ENCODE measurements at places on chromosomes 2 and 18.

DNA sequence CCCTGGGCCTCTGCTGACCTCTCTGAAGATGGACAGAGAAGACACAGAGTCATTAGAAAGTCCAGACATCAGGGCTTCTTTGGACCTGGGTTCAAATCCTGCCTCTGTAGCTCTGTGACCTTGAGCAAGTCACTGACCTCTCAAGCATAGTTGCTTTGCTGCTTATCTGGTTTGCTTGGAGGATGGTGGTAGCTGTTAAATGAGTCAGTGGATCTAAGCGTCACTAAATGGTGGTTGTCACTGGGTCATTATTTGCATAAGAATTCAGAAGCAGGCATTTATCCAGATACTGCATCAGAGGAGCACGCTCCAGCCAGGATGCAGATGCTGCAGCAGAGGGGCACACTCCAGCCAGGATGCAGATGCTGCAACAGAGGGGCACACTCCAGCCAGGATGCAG lies 229.2 kb downstream of the GLI2 start:
- no peaks in the 10 kb centered on the region for H3K4me1 ChIP-seq
- no peaks in the 10 kb centered on the region for H3K36me3 ChIP-seq
- no peak overlapping the region for H3K4me3 ChIP-seq
- DNase-seq: no peak
- no peaks in the 10 kb centered on the region for H3K27me3 ChIP-seq

DNA sequence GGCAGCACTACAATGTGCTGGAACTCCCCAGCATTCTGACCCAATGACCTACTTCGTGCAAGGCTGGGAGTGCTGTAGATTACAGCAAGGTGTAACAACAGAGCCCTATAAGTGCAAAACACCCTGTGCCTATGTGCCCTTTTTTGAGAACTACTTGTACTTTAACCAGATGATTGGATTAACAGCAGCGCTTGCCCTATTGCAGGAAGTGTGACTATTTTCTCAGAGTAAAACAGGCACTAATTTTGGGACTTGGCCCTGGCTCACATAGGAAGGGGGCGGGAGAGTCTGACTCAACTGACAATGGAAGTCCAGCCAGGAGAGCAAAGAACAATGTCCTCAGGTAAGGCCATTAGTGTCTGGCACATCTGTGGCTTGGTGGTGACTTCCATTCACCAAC lies 35.6 kb upstream of the RNF125 start:
- no peaks in the 10 kb centered on the region for H3K27me3 ChIP-seq
- H3K36me3 ChIP-seq: peaks cover 8% of the 10 kb centered on the region
- no peak overlapping the region for H3K27ac ChIP-seq
- no peaks in the 10 kb centered on the region for H3K4me1 ChIP-seq

DNA sequence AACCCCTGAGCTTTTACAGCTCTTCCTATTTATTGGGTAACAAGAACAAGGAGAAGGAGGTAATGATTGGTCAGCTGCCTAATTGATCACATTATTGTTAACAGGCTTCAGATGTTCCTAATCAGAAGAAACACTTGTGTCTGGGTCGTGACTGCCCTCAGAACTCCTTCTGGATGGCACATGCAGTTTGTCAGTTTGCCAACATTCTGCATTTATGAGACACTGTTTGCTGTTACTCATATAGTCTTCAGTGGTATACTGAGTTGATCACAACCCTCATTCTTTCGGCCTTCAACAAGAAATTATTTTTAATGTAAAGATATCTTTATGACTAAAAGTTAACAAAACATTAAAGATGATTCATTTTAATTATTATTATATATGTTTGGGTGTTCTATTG lies 95.7 kb upstream of the DOCK10 start:
- DNase-seq: no peak
- H3K27ac ChIP-seq: no peak overlapping the region
- H3K36me3 ChIP-seq: no peaks in the 10 kb centered on the region
- H3K4me1 ChIP-seq: no peaks in the 10 kb centered on the region
- no peak overlapping the region for H3K4me3 ChIP-seq

DNA sequence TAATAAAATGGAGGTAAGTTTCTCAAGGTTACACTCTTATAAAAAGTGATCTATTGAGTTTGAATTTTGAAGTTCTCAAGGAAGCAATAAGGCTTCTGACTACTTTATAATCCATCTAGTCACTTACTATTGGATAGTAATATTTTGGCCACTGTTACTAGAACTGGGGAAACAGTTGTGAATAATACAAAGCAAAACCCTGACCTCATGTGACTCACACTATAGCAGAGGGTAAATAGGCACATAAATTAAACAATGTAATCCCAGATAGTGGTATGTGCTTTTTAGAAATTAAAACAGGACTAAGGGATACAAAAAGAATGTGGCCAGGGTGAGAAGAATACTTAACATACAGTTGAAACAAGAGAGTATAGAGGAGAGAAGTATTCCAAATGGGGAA lies 78.6 kb downstream of the CALCRL start:
- H3K4me3 ChIP-seq: no peak overlapping the region
- H3K27me3 ChIP-seq: no peaks in the 10 kb centered on the region
- no peaks in the 10 kb centered on the region for H3K4me1 ChIP-seq
- no peak overlapping the region for H3K27ac ChIP-seq

GRCh38 chr2:223601932-223602666 lies at the start of gene SCG2:
Gene SCG2, minus strand, starts transcription at chr2:223602361. Its CDS starts 3,079 bp downstream, at chr2:223599282.
- DNase-seq: no peak
- peaks cover 16% of the 10 kb centered on the region for H3K27me3 ChIP-seq
- H3K4me1 ChIP-seq: no peaks in the 10 kb centered on the region
- no peak within 1 kb of the TSS for H3K4me3 ChIP-seq
- no peaks in the 10 kb centered on the region for H3K36me3 ChIP-seq
- no peak within 1 kb of the TSS for H3K27ac ChIP-seq

- peaks cover 31% of the 10 kb centered on the region for H3K4me1 ChIP-seq
- no peaks in the 10 kb centered on the region for H3K27me3 ChIP-seq
- H3K36me3 ChIP-seq: no peaks in the 10 kb centered on the region
- no peak overlapping the region for H3K27ac ChIP-seq
Observed at GRCh38 chr2:12006850-12007249, 260.4 kb downstream of the LPIN1 start.

- no peak for DNase-seq
- no peak overlapping the region for H3K4me3 ChIP-seq
- no peaks in the 10 kb centered on the region for H3K36me3 ChIP-seq
- no peak overlapping the region for H3K27ac ChIP-seq
- peaks cover 6% of the 10 kb centered on the region for H3K4me1 ChIP-seq
- peaks cover 14% of the 10 kb centered on the region for H3K27me3 ChIP-seq
Observed at GRCh38 chr18:25896956-25897355, 193.5 kb downstream of the SS18 start.

DNA sequence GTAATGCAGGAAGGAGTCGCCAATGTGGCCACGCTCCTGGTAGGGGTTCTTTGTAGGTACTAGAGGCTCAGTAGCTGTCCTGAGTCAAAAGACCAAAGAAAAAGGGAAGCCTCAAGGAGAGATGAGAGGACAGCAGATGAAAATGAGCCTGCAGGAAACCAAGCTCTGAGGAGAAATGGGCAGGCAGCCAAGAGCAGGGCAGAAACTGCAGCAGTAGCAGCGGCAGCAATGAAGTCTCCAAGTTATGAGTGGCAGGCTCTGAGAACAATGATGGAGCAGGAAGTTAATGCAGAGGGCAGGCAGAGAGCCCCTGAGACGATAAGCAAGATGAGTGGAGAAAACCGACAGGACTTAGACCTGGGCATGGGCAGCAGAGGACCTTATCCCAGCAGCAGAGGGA lies 48.2 kb upstream of the TMEM200C start:
- no peak for DNase-seq
- no peak overlapping the region for H3K27ac ChIP-seq
- H3K27me3 ChIP-seq: no peaks in the 10 kb centered on the region
- no peaks in the 10 kb centered on the region for H3K4me1 ChIP-seq
- H3K4me3 ChIP-seq: peak overlapping the region; percentile 62

- H3K27ac ChIP-seq: no peak overlapping the region
- no peaks in the 10 kb centered on the region for H3K27me3 ChIP-seq
- no peaks in the 10 kb centered on the region for H3K36me3 ChIP-seq
- H3K4me3 ChIP-seq: no peak overlapping the region
- H3K4me1 ChIP-seq: no peaks in the 10 kb centered on the region
- DNase-seq: no peak
Observed at GRCh38 chr18:48338915-48339314, 70.3 kb downstream of the ZBTB7C start.

GRCh38 chr2:14675489-14675888 lies 43.0 kb downstream of the LRATD1 start:
- no peaks in the 10 kb centered on the region for H3K27me3 ChIP-seq
- H3K4me3 ChIP-seq: no peak overlapping the region
- H3K36me3 ChIP-seq: no peaks in the 10 kb centered on the region
- no peak for DNase-seq
- H3K4me1 ChIP-seq: no peaks in the 10 kb centered on the region
- no peak overlapping the region for H3K27ac ChIP-seq

DNA sequence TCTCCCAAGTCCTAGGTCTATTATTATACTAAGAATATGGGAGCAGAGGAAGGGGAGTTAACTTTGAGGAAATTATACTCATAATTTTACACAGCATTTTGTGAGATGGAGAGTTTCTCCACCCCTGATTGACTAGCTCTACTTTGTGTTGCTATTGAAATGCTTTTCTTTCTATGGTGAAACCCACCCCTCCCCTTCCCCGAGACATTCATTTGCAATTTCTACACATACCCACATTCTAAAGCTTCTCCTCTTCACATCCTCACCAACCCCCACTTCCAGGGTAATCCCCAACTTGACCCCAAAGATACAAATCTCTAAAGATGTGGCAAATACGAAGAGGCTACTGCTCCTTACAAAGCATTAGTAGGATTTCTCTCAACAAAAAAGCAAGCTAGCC lies 992.2 kb downstream of the BCL11A start:
- no peak overlapping the region for H3K27ac ChIP-seq
- H3K27me3 ChIP-seq: no peaks in the 10 kb centered on the region
- H3K4me1 ChIP-seq: peaks cover 5% of the 10 kb centered on the region
- H3K4me3 ChIP-seq: no peak overlapping the region

DNA sequence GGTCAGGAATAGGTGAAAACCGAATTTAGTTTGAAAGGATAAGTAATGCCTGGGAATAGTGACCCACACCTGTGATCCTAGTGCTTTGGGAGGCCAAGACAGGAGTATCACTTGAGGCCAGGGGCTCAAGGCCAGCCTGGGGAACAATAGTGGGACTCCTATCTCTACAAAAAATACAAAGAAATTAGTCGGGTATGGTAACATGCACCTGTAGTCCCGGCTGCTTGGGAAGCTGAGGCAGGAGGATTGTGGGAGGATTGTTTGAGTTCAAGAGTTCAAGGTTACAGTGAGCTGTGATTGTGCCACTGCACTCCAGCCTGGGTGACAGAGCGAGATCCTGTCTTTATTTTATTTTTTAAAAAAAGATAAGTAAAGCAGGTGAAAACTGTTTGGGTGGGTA lies 3.8 kb upstream of the MYO1B start:
- no peak overlapping the region for H3K27ac ChIP-seq
- H3K4me3 ChIP-seq: no peak overlapping the region
- peaks cover 7% of the 10 kb centered on the region for H3K27me3 ChIP-seq
- peaks cover 7% of the 10 kb centered on the region for H3K4me1 ChIP-seq

DNA sequence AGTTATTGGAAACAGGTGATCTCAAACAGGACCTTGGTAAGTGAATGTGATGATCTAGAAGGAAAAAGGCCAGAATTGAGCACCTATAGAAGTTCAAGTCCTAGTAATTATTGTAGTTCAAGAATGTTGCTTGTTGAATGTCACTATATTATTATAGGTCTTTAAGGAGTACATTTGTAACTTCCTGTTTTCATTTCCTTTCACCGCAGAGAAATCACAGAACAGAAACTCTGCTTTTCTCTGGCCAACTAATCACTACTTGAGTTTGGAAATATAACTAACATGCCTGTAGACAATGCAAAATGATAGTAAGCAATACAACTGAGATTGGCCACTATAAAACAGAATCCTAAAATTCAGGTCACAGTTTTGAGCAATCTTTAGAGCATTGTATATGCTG lies 61.8 kb upstream of the EFEMP1 start:
- peak; percentile 14 for DNase-seq
- H3K27me3 ChIP-seq: peaks cover 6% of the 10 kb centered on the region

DNA sequence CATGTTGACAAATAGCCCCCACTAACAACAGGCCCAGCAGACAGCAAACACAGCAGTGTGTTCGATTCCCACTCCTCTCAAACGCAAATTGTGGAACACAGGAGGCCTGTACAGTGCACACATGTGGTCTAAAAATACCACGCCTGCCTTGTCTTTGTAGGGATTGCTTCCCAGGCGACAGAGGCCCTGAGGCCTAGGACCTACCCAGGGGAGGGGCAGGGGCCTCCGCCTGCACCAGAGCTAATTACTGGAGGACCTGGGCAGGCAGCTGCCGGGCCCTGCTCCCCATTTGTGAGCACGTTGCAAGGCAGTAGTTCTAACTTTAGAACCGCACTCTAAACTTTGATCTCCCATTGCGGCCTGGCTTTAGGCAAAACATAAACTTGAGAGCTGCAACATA lies 316.0 kb downstream of the TXNL1 start:
- H3K4me3 ChIP-seq: peak overlapping the region; percentile 54
- peaks cover 60% of the 10 kb centered on the region for H3K4me1 ChIP-seq
- no peak for DNase-seq
- no peaks in the 10 kb centered on the region for H3K36me3 ChIP-seq
- H3K27me3 ChIP-seq: no peaks in the 10 kb centered on the region

- DNase-seq: no peak
- H3K36me3 ChIP-seq: peaks cover 10% of the 10 kb centered on the region
- no peaks in the 10 kb centered on the region for H3K4me1 ChIP-seq
Observed at GRCh38 chr2:15618449-15618855, 26.8 kb downstream of the DDX1 start.

DNA sequence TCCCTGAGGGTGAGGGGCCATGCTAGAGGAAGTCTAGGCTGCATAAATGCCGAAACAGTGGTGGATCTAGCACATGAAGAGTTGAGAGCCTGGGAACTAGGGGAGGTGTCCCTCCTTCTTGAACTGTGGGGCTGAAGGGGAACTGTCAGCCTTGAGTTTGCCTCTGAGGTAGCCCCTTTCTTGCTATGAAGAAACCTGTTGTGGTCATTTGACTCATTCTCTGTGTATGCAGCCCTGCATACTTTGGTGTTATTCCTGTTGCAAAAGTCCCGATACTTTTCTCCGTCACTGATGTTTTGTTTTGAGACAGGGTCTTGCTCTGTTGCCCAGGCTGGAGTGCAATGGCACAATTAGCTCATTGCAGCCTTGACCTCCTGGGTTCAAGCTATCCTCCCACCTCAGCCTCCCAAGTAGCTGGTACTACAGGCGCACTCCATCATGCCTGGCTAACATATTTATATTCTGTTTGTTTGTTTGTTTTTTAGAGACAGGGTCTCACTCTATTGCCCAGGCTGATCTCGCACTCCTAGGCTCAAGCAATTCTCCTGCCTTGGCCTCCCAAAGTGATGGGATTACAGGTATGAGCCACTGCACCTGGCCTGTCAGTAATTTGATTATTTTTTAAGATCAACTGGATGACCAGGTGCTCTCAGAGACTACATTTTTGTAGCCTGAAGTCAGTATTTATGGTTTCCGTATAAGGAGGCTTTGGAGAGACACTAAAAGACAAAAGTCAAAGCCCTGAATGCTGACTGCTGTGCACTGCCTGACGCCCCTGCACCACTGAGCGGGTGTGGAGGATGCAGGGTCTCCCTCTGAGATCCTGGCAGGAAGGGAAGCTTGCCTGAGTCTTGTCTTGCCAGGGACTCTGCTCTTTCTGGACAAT lies 126.0 kb upstream of the MSH6 start:
- H3K4me3 ChIP-seq: no peak overlapping the region
- H3K4me1 ChIP-seq: peaks cover 65% of the 10 kb centered on the region
- H3K27ac ChIP-seq: peak overlapping the region; percentile 49
- no peaks in the 10 kb centered on the region for H3K27me3 ChIP-seq
- no peak for DNase-seq
